ENCODE measurements at places on chromosomes 5 and 9. TPM values are rescaled to one million over a fixed set of nuclear protein-coding genes. Genes with fewer than 3 reads are reported as not detected.

- no peak for DNase-seq
Measured at GRCh38 chr5:139861021-139861888, 65.6 kb downstream of the PSD2 start.

DNA sequence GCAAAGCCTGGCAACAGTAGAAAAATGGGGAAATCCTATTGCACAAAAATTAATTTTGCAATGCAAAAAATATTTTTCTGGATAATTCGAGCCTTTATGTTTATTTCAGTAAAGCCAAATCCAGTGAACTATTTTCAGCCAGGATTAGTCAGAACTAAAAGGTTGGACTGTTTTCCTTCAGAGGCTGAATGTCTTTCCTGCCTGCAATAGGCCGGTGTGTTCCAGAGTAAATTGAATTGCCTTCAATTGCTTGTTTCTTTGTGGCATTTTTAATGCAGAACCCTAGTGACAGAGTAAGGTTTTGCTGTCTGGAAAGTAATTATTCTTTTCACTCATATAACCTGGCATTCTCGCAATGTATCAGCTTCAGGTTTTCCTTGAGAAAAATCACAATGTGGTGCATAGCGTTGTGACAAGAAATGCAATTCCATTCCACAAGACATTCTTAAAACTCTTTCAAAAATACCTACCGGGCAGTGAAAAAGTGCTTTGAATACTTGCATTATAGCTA lies 183.7 kb downstream of the GLIS3 start:
- no peak for DNase-seq

GRCh38 chr5:20102293-20102692 lies 114.3 kb upstream of the CDH18 start:
- DNase-seq = no peak

GRCh38 chr9:68551191-68551590 lies 10.5 kb upstream of the TMEM252 start:
- DNase-seq = no peak

Gene ZDHHC21
- total RNA-seq = 3.6 TPM

Gene IL7R
- total RNA-seq = 10.6 TPM

GRCh38 chr5:147057051-147057450 lies 177.8 kb upstream of the STK32A start:
- no peak for DNase-seq

- DNase-seq = no peak
Measured at GRCh38 chr5:31823472-31823871, 184.5 kb downstream of the PDZD2 start.

DNA sequence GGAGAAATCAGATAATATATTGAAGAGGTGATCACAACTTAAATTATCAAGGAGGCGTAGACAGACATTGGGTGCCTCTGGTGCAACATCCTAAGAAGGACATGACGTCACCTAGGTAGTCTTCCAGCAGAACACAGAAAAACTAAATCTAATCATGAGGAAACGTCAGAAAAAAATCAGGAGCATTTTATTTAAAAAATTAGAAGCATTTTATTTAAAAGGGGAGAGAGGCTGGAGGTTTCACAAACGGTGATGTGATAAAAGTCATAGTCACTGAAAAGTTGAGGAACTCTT lies 254.6 kb downstream of the TMEM167A start:
- no peak for DNase-seq

Gene ANKRD20A1
- 0.97 TPM for total RNA-seq

DNA sequence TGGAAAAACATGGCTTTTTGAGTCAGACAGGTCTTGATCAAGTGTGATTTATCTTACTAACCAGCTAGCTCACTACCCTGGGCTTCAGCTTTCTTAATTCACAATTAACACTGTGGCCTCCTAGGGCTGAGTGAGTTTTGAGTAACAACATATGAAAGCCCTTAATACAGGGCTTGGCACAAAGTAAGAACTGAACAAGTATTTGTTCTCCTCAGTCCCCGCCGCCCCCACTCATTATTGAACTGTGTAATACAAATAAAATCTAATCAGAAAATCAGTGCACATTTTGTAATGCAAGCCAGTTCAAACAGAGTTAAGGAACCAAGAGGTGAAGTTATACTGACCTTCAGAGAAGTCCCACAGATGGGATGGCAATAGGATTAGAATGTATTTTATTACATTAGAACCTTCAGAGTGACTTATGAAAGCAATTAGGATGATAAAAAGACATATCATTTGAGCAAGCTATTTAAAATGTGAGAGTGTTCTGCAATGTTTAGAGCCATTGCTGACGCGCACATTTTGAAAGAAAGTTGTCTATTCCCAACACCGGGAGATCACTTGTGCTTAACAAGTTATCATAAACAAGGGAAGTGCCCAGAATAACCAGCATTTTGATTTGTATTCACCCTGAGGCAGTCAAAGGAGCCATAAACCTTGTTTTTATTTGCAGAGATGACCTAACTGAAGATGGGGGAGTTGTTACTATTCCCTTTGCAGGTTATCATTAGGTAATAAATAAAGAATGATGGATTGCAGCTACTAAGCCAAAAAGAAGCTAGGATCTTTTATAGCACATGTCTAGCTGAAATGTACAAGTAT lies 19.4 kb downstream of the ADAMTS16 start:
- DNase-seq = no peak

Gene RLN1
- not detected for total RNA-seq

Gene SPAG8
- total RNA-seq = 0.99 TPM

- no peak for DNase-seq
Measured at GRCh38 chr5:13921578-13921977, 22.9 kb downstream of the DNAH5 start.

DNA sequence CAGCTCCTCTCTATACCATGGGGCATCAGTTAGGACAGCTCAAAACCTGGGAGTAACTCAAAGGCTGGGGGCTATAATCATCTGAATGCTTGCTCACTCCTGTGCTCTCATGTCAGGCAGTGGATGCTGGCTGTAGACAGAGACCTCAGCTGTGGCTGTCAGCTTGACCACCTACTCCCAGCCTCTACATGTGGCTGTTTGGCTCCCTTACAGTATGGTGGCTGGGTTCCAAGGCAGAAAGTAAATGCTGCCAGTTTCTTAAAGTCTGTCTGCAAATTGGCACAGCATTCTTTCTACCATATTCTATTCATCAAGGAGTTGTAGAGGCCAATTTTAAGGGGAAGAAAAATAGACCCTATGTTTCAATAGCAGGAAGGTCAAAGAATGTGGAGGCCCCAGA lies 66.9 kb downstream of the TMC1 start:
- DNase-seq = no peak

DNA sequence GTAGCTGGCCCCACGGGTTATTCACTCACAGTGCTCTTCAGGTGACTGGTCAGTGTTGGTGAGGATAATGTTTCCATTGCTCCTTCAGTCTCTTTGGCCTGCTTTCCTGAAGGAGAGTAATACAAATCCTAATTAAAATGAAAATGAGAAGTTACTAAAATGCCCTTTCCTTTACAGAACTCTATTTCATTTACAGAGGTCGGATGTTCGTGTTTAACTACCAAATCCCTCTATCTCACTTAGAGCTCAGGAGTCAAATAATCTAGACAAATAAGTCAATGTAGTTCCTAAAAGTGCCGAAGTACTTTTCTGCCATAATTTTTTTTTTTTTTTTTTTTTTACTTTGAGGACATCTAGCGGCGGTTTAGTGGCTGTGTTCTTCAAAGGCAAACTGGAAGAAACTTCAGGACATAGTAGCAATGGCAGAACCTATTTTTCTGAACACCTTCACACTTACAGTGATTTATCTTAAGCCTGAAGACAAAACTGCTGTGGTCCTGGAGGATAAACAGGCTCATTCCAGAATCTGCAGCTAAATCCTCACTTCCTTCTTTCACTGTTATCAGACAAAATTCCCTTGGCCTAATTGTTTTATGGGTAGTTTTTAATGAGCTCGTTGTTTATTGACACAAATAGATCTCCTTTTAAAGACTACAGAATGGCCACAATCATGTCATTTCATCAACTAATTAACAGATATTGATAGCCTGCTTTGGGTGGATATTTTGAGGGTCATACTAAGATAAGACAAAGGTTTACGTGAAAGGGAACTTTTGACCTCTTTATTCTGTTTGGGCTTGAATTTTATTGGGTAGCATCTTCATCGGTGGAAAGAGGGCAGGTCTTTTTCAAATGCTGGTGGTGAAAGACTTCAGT lies 207.6 kb upstream of the DMRTA1 start:
- DNase-seq = no peak

Gene IL31RA
- total RNA-seq = 7.6 TPM

DNA sequence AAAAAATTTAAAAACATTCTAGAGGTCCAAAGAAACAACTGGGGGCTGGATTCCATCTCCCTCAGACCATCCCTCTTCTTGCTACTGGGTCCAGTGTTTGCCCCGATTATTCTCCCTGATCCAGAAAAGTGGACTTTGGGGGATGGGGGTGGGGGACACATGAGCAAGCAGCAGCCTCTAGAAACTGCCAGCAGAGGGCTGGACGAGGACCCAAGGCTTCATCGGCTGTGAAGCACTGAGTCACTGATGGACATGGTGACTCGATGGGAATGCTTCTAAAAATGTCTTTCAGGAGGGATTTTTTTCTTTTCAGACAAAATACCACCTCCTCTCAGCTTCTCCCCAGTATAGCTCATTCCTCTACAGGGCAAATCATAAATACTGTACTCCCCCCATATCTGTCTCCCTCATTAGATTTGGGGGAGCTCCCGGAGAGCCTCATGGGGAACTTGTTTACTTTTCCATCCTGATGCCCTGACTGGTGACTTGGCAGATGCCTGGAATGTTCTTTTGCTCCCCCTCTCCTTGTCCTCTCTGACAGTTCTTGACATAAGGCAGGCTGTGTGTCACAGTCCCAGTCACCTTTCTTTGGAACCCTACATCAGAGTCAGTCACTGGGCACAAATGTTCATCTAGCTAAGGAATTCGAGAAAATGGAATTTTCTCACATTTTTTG lies 67.2 kb upstream of the STC2 start:
- peak; percentile 21 for DNase-seq

Gene TEK
- total RNA-seq = 0.68 TPM

Gene OR13C5
- not detected for total RNA-seq

- DNase-seq = no peak
Measured at GRCh38 chr9:18622186-18622836, 148.4 kb downstream of the ADAMTSL1 start.

Gene WWC1
- 8.3 TPM for total RNA-seq

DNA sequence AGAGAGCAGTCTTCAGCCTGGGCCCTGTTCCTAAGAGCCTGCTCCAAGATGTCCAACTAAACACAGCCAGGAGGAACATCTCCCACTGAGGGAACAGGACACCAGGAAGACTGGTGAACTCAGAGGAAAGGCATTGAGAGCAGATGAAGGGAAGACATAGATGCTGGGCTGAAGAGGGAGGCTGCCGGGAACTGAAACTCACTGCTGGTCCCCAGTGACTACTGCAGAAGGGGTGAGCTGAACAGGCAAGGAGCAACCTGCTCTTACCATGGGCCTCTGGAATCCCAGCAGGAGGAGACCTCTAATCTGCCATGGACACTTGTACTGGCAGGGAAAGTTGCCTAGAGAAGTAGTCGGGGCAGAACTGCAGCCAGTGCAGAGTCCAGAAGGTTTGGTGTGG lies 95.7 kb downstream of the TRPM3 start:
- DNase-seq = no peak

DNA sequence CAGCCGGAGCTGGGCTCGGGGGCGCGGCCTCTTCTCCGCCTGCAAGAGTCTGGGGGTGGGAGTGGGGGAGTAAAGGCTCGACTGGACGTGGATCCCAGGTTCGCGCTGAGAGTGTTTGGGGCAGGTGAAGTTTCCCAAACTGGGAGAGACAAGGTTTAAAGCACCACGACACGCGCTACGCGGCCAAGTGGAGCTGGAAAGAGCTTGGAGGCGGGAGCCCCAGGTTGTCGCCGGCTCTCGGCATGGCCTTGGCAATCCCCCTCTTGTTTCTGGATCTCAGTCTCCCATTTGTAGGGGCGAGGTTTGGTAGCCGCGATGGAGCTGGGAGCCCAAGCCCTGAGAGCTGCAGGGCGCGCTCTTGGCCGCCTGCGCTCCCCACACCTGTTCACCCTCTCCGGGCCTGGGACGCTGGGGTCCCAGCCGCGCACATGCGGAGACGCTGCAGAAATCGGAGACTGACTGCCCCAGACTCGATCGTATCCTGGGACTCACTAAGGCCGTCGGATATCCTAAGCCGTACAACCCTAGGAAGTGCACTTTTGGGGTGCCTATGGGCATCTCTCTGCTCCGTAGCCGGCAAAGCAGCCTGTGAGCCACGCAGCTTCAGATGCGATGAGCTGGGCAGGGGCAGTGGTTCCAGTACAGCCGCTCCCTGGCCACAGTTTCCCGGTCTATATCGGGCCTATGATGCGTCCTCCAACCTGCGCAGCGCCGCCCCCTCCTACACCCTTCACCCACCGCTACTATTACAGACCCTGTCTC lies 937 bp downstream of the TMOD1 start:
- no peak for DNase-seq

- DNase-seq = no peak
Measured at GRCh38 chr5:141677415-141677814, 4.6 kb downstream of the ARAP3 start.

- DNase-seq = no peak
Measured at GRCh38 chr9:2319421-2319820, 302.2 kb upstream of the VLDLR start.

- no peak for DNase-seq
Measured at GRCh38 chr5:157203417-157203816, 22.8 kb downstream of the ITK start.

Gene CDH9
- not detected for total RNA-seq

Gene C5orf52
- total RNA-seq = not detected

Gene SPATA31D4
- total RNA-seq = not detected

- peak; percentile 36 for DNase-seq
Measured at GRCh38 chr5:88824892-88825583, 57.9 kb downstream of the MEF2C start.

GRCh38 chr5:7805379-7805778 lies 45.6 kb downstream of the CFAP90 start:
- no peak for DNase-seq

DNA sequence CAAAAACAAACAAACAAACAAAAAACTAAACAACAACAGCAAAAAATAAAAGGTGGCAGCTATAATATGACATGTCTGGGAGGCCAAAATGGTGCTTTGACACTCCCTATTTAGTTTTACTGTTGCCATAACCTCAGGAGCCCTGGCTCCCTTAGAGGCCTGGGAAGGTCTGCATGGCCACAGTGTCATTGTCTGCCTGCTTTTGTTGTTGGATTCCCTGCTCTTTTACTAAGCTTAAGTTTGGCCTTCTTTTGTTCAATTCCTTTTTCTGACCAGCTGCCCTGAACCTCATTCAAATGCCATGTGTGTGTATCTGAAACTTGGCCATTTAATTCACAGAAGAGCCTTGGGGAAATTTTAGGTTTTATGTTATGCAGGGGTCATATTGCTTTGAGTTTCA lies 458.2 kb downstream of the TMEM232 start:
- no peak for DNase-seq

DNA sequence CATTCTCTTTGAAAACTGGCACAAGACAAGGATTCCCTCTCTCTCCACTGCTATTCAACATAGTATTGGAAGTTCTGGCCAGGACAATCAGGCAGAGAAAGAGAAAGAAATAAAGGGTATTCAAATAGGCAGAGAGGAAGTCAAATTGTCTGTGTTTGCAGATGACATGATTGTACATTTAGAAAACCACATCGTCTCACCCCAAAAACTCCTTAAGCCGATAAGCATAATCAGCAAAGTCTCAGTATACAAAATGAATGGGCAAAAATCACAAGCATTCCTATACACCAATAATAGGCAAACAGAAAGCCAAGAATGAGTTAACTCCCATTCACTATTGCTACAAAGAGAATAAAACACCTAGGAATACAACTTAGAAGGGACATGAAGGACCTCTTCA lies 21.0 kb upstream of the EPB41L4A start:
- no peak for DNase-seq

Gene MCTP1
- total RNA-seq = 3.3 TPM

Gene FIBCD1
- total RNA-seq = 5.3 TPM

Gene DNAH5
- total RNA-seq = 1.5 TPM

GRCh38 chr5:176628406-176629228 lies 1.7 kb downstream of the SNCB start:
- DNase-seq = no peak

Gene HAVCR2
- 0.02 TPM for total RNA-seq
